ENCODE measurements at places on chromosomes 7 and 10.

GRCh38 chr7:5429253-5429856, 5.7 kb upstream of the TNRC18 start:
- DNase-seq: no peak

DNA sequence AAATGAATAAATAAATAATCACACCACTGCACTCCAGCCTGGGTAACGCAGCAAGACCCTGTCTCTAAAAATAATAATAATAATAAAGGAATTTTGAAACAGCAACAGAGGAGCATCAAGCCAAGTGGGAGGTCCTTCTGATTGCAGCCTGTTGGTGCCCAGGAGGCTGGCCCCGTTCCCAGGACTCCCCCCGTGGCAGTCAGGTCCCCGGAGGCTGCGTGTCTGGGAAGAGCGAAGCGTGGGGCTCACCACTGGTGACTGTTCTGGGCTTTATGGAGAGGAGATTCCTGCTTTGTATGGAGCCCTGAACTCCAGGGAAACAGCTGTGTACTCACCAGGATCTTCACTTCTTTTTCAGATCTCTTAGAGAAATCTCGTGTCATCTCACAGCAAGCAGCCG, 19.3 kb upstream of the MYH16 start:
- DNase-seq: no peak

DNA sequence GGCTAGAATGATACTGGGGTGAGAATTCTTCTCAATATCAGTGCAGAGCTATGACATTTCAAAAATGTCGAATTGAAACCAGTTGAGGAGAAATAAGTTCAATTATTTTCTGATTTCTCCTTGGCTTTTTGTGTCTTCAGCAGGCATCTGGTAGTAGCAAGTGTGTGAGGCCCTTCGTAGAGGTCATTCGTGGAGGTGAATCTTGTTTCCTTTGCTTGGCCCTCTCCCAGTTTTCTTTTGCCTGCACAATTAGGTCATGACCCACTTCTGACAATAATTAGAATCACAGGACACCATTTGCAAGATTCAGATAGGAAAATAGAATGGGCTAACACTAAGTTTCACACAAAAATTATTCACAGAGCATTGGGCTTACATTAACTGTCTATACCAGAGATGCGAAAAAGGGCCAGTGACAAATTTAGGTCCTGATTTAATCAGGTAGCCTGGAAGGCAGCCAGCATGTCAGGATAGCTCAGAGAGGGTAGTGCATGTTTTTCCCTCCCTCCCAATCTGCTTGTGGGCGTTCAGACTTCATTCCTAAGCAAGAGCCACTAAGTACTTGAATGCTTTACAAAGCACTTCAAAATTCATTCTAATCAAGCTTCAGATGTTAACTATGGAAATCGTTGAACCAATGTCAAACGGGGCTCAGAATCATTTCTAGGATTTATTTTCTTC, 24.0 kb upstream of the A1CF start:
- no peak for DNase-seq

GRCh38 chr7:39353615-39354376, 212.4 kb upstream of the YAE1 start:
- DNase-seq: no peak

DNA sequence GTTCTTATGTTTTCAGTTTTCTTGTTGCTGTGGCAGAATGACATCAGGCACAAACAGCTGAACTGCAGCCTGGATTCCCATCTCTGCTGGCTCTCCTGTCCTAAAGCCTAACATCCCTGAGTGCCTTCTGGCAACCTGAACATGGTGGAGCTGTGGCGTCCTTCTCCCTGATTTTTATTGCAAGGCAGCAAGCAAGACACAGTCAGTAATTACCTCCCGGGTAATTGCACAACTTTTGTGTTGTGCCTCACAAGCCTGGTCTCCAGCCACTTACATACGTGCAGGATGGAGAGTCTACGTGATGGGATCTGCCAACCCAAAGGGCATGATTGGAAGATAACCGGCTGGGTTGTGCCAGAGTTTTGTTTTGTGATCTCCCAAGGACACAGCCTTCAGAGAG, 116.1 kb upstream of the PARD3 start:
- DNase-seq: no peak

DNA sequence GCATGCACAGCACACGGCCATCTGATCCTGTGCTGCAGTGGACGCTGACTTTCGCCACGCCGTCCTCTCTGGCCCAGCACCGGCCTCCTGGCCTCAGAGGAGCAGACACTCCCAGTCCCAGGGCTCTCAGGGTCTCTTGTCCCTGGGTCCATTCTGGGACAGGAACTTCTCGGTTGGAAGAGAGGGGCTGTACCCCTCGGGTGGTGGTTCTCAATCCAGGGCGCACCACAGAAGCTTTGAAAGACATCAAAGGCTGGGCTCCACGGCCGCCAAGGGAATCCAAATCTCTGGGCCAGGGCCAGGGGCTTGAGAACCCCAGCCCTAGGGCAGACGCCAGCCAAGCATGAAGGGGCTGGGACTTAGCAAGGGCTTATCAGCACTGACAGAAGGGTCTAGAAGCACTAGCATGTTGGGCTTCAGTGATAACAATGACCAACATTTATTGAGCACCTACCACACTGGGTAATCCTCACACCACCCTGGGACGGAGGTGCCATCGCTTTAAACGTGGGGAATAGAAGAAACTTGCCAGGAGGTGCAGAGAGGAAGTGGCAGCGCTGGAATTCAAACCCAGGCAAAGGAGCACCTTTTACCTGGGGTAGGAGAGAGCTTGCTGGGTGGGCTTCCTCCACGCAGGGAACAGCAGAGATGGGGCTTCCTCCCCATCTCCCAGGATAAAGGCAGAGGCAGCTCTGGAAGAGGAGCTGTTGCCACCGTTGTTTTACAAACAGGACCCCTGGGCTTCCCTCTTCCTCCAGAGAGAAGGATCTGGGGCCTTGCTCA, 1.8 kb upstream of the PYROXD2 start:
- DNase-seq: no peak

DNA sequence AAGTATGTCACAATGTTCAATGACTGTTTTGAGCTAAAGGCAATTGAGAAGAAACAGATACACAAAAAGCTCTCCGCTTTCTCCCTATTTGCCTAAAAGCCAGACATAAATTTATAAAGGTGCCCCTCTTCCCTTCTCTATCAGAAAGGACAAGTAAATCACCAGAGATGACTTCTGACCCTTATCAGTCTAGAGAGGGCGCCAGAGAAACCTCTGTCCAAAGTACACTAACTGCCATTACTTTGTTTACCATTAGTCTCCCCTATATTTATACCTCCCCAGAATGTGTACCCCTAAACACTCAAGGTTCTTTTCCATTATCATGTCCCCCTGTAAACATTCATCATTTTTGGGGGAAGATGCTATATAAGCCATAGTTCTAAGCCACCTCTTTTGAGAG, 49.3 kb downstream of the TPK1 start:
- DNase-seq: peak; percentile 6

- no peak for DNase-seq
Observed at GRCh38 chr7:28195910-28196620, 15.5 kb upstream of the JAZF1 start.
